ENCODE measurements at places on chromosomes 12 and 14.

DNA sequence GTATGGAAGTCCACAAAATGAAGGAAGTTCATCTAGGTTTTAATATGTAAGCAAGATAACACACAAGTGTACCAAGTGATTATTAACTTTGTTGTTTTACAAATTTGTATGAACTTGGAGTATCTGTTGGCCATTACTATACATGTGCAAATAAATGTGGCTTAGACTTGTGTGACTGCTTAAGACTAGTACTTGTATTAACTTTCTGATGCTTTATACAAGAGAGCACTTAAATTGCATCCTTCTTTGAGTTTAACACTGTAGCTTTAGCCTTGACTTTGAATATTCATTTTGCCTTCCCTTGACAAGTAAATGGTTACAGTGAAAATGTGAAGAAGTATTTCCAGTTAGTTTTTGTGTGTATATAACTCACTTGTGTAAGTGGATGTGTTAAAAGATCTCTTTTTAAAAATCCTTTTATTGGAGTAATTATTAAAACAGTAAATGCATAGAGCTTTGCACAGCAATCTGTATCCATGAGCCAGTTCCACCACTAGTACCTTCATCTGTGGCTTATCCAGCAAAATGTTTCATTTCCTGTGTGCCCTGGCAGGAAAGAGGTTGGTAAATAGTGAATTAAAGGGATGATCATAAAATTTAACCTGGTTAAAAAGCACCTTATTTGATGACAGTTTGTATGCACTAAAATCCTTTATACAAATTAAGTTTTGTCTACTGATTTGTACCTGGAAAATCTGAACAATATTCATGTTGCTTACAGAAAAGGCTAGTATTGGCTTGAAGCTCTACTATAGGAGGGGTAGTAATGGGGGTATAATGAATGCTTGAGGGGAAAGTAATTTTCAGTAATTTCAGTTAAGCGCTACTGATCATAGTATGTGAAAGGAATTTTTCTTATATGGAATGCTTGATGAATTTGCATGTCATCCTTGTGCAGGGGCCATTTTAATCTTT is 8.0 kb downstream of the PNN start:
- no peak for DNase-seq

DNA sequence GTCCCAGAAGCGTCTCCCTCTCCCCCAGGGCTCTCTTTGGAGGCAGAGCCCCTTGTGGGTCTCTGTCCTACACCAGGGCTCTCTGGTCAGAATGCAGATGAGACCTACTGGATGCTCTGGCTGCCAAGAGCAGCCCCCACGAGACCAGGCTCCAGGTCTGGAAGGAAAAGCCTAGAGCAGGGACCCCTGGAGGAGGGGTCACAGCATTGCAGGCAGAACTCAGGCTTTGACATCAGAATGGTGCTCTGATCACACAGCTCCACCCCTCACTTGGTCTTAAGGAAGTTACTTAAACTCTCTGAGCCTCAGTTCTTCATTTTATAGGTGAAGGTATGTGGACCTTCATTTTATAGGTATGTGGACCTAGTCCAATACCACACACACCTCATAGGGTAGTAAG is 83.1 kb downstream of the ARL6IP4 start:
- DNase-seq, result no peak

DNA sequence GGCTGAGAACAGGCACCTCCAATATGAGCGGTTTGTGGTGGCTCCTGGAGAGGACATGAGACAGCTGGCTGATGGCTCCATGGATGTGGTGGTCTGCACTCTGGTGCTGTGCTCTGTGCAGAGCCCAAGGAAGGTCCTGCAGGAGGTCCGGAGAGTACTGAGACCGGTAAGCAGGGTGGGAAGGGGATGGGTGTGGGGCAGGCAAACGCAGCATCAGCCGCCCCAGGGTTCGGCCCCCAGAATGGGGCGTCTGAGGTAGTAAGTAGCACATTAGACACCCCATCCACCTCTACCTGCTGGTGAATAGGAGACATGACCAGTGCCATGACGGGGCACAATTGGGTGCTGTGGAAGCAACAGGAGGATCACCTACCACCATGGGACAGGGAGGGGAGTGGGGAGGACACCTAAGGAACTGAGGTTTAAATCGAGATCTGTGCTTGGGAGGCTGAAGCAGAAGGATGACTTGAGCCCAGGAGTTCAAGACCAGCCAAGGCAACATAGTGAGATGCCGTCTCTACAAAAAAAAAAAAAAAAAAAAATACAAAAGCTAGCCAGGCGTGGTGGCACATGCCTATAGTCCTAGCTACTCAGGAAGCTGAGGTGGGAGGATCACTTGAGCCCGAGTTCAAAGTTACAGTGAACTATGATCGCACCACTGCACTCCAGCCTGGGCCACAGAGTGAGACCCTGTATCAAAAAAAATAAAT is 25.5 kb downstream of the ITGA7 start:
- no peak for DNase-seq

DNA sequence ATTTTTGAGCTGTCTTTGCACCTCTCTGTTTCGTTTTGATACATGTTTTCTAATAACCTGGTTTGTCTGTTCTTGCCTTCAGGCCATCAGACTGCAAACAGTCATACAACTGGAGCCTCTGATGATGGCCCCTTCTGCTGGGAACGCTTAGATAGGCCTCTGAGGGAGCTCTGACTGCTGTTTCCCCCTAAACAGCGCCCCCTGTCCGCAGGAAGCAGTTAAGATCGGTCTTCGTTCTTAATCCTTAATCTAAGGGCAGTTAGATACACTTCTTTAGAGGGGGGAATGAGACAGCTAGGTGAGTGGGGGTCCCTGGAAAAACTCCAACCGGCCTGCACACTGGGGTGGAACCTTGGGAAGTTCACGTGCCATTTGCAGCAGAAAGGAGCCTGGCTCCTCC is 1338.8 kb upstream of the SEL1L start:
- no peak for DNase-seq

GRCh38 chr12:80472911-80473500 is 29.0 kb downstream of the PTPRQ start:
- DNase-seq, result no peak

GRCh38 chr14:62602712-62603111 is 442.5 kb downstream of the KCNH5 start:
- no peak for DNase-seq

GRCh38 chr12:98354520-98355035 is 160.8 kb upstream of the TMPO start:
- no peak for DNase-seq

GRCh38 chr14:83638748-83639504 is 1891.0 kb upstream of the FLRT2 start:
- no peak for DNase-seq

DNA sequence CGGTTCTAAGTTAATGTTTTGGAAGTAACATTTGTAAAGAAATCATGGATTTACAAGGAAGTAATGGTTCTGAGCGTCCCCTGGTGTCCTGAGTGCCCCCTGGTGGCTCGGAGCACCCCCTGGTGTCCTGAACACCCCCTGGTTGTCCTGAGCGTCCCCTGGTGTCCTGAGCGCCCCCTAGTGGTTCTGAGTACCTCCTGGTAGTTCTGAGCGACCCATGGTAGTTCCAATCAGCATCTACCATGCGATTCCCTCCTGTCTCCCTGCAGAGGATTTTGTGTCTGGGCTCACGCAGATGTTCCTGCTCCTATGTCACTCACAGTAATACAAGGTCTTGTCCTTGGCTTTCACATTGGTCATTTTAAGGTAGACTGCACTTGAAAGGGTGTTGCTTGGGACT is 1352.9 kb downstream of the TMEM121 start:
- no peak for DNase-seq

DNA sequence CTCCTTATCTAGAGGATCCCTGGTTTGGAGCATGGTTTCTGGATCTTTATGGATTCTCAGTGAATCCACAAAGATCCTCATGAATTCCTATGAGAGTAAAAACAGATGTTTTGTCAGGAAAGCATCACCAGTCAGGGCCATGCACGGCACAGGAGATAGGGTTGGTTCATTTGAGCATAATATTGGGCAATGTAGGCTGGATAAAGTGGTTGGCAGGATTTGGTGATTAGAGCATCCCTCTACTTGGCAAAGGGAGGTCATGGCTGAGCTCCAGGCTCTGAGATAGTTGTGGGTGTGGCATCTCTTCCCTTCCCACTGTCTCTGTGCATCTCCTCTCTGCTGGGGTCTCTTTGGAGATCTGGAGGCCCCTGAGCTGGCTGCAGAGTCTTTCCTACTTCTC is 149.8 kb downstream of the DACT1 start:
- no peak for DNase-seq
